ENCODE measurements at places on chromosomes 5 and 9.

GRCh38 chr5:82735160-82735789, 341.9 kb downstream of the TMEM167A start:
- DNase-seq, result no peak

GRCh38 chr5:81046041-81046440, 85.9 kb downstream of the RASGRF2 start:
- DNase-seq, result no peak

DNA sequence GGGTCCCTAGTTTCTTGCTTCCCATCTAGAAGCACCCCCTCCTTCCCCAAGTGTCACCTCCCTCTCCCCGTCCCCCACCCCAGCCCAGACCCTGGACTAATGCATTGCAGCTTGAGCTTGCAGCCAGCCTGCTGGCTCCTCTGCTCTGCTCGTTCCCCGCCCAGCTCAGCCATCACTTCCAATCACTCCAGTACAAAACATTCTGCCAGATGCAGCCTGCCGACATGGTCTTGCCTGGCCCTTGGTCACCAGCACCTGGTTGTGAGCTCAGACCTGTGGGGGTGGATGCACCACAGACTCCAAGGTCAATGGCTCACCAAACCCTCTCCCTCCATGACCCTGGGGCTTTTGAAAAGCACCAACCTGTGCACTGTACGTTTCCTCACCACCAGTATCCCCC, 172.9 kb upstream of the SMIM23 start:
- no peak for DNase-seq

DNA sequence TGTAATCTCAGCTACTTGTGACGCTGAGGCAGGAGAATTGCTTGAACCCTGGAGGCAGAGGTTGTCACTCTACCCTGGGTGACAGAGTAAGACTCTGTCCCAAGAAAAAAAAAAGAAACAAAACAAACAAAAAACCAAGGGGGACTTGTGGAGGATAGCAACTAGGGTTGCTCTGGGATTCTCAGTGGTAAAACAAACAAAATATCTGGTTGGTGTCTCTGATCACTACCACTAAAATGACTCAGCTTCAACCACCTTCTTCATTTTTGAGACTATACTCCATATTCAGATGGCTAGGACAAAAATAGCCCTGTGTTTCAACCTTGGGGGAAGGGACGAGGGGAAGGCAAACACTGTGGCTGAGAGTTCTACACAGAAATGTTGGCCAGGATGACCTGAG, 110.3 kb downstream of the ARRDC3 start:
- no peak for DNase-seq

DNA sequence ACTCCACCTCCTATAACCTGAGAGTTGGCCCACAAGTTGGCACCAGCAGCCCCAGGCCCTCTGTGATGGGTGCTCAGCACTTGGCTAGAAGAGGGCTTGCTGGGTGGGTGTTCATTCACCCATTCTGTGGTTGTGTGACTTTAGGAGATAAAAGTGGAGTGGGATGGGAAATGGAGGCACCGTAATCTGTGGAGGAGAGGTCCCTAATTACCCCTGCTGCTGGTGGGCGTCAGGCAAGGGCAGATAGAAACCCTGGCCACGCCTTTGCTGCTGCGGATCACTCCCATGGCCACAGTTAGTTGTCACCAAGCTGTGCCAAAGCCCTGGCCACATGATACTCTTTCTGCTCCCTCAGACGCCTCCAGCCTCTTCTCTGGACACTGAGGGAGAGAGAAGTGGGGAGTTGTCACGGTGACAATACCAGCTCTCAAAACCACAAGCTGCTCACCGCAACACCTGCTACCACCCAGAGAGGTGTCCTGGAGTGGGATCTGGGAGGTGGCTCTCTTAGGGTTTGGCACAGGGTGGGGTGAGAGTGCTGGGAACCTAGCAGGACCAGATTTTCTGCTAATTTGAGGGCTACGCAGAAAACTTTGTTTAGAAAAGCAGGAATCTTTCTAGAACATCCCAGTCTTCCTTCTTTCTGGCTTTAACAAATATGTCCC, 12.0 kb upstream of the NEUROG1 start:
- DNase-seq, result no peak

GRCh38 chr9:128863647-128864046, 18.1 kb downstream of the KYAT1 start:
- DNase-seq, result peak; percentile 72

GRCh38 chr9:89839449-89839848, 234.6 kb downstream of the GADD45G start:
- no peak for DNase-seq

GRCh38 chr5:144177548-144177947, 6.9 kb downstream of the KCTD16 start:
- no peak for DNase-seq

DNA sequence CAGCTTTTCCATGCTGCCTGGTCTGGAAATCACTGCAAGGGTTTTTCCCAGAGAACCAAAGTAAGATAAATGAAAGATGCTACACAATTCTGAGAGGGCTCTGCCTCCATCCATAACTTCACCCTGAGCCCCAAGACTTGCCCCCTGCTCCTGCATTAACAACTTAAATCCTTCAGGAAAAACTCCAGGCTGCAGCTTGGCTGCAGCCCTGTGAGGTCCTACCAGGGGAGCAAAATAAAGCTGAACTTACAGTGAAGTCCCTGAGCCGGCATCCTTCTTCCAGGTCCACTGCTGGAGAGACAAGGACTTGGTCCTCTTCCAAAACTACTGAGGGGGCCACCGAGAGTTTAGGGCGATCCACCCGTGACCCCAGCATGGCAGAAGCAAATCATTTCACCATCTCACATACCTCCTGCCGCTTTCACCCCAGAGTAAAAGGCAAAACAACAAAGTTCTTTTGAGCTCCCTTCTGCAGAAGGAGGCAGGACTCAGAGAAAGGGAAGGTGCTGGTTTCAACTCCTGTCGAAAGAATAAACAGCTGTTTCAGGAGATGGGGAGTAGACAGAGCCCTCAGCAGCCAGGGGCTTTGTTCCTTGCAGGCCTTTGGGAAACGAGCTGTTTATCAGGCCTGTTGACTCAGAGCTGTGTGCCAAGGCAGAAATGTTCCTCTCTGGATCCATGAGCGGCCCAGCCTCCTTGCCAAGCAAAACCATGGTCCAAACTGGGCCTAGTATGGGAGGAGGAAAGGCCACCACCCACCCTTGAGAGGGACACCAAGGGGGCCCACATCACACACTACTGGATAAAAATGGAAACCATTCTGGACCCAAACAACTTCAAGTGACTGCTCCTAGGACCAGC, 20.6 kb downstream of the GGTA1 start:
- no peak for DNase-seq

- no peak for DNase-seq
Observed at GRCh38 chr5:32298059-32298415, 14.7 kb downstream of the MTMR12 start.

GRCh38 chr9:77770340-77770739, 122.2 kb upstream of the GNA14 start:
- DNase-seq, result no peak

DNA sequence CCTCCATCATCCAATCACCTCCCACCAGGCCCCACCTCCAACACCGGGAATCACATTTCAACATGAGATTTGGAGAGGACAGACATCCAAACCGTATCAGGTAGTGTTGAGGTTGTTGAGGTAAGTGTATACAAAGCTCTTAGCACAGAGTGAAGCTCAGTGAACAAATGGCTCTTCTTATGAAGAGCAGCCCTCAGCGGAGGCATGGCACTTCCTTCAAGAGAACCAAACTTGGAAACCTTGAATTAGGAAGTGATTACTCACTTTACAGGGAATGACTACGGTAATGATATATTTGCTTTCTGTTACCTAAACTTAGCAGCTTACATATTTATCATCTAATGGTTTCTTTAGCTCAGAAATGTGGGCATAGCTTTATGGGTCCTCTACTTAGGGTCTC, 92.8 kb downstream of the IQGAP2 start:
- no peak for DNase-seq

DNA sequence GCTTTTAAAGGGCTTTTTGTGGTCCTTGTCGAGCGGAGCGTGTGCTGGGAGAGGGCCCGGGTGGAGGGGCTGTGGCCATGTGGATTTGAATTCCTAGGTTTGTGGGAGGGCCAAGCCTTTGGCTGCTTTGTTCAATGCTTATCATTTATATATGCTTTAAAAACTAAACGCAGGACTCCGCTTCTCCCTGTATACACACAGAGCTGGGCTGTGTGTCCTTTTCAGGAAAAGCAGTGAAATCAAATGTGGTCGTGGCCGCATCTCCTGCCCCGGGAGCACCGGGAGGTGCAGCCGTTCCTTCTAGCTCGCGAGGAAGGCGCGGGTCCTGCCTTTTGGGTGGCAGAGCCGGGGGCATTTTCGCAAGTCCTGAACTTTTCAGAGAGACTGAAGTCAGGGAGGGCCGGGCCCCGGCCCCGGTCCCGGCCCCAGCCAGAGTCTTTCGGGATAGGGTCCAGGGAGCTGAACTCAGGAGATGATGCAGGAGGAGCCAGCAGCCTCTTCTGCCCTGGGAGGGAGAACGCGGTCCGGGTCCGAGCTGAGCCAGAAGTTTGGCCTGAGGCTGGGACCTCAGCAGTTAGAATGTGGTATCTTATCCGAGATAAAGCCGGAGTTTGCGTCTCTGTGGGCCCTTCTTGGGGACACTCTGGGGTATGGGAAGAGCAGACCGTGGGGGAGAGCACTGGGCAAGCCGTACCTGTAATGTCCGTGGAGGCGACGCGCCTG, 158.8 kb downstream of the C9orf152 start:
- DNase-seq, result no peak

- DNase-seq, result no peak
Observed at GRCh38 chr5:8730194-8730593, 815.7 kb downstream of the SEMA5A start.

GRCh38 chr9:110923601-110924000, 114.7 kb downstream of the LPAR1 start:
- DNase-seq, result no peak

DNA sequence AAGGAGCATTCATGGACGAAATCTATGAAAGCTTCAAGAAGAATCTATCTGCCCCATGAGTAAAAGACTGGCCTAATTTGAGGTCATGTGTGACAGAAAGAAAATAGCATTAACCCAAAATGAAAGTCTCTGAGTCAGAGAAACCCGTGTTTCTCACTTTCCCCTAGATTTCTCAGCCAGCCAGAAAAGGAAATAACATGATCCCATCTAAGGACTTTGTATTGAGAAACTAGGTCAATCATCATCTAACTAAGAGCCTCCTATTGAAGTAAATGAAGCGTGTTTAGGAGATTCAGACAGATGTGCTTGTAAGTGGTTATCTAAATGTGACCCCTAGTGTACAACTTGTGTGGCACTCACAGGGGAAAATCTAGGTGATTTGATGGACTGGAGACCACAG, 77.3 kb upstream of the ZNF366 start:
- no peak for DNase-seq

GRCh38 chr5:163730206-163730756, 224.9 kb downstream of the MAT2B start:
- DNase-seq, result no peak

GRCh38 chr5:144333336-144333920, 162.8 kb downstream of the KCTD16 start:
- no peak for DNase-seq

DNA sequence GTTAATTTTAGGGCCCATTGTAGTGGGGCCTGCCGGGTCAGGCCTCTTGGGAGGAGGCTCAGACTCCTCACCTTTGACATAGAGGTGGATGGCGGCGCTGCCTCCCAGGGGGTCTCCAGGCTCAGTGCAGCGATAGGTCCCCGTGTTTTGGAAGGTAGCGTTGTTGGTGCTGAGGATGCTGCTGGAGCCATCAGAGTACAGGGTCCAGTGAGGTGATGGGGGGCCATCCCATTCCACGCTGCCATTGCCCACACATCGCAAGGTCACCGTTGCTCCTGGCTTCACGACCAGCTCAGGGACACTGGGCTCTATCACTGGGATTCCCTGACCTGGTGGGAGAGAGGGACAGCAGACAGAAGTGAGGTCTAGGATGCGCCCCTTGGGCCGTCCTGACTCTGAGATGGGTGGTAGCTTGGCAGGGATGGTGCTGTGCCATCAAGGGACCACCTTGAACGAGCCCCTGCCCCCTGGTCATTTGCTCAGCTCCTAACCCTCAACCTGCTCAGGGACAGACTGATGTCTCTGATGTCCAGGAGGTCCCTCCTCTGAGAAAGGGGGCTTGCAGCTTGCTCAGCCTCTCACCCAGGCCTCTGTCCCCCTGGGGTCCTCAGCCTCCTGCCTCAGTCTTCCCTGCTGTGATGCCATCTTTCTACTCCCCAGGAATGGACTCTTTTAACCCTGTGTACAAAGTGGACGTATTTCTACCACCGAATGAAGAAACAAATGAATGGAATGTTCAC, 5.5 kb downstream of the CSF1R start:
- no peak for DNase-seq

GRCh38 chr5:139399501-139400121, 4.3 kb downstream of the SPATA24 start:
- DNase-seq, result no peak

DNA sequence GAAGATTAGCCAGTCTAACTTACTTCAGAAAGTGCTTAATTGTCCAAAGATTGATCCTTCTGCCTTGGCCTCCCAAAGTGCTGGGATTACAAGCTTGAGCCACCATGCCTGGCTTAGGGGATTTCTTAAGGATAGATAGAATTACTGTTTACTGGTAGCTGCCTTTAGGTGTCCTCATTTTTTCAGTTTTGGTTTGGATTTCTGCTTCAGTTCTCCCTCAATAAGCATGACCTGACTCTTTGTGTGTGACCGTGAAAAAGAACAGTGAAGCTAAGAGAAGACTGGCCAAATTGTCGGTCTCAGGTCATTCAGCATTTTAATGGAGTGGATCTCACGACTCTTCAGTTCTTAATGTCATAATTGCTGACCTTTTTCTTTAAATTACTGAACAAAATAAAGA, 22.9 kb upstream of the CMYA5 start:
- no peak for DNase-seq

DNA sequence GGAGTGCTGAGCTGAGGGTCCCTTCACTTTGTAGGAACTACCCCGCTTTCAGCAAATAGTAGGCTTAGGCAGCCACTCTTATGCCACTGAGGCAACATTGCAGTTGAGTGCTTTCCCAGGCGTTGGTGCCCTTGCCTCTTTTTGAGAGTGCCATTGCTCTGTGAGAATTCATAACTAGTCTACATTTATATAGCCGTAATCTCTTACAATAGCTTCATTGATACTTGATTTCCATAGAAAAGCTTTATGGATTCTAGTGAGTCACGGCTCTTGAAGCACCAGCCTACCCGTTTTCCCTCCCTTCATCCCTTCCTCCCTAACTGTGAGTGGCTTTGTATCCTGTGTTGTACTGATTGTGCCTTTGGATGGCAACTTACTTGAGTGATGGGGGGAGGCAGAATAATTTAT, 283.9 kb downstream of the AOPEP start:
- no peak for DNase-seq

GRCh38 chr5:21661184-21661583, 1192.0 kb downstream of the CDH12 start:
- no peak for DNase-seq

GRCh38 chr9:16726718-16727451, 143.6 kb downstream of the BNC2 start:
- no peak for DNase-seq
